Stimulated activated CD4-positive, alpha-beta T cell treated with anti-CD3 and anti-CD28 coated beads, Interleukin-4, amount 100 ng/mL, for 4 hours (primary cell): ENCODE measurements at places on chromosomes 5 and 9.

DNA sequence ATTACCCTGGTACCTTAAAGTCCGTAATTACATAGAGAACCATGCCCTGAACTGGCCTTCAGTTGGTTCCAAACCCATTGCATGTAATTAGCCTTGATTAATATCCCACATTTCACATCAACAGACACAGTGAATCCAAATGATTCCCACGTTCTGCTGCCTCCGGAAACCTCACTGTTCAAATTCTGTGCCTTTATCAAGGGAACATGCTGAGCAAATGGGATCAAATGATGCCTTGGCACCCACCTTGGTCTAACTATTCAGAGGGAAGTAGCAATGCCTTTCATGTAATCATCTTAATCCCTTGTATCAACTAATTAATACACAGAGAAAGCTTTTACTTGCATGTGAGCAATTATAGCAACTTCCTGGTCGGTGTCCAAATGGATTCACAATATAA is 100.6 kb downstream of the EFNA5 start:
- DNase-seq = no peak

DNA sequence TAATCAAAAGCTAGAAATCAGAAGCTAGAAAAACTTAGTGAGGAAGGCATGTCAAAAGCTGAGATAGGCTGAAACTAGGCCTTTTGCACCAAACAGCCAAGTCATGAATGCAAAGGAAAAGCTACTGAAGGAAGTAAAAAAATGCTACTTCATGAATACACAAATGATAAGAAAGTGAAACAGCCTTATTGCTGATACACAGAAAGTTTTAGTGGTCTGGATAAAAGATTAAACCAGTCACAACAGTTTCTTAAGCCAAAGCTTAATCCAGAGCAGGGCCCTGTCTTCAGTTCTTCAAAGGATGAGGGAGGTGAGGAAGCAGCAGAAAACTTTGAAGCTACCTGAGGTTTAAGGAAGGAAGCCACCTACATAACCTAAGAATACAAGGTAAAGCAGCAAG is 102.5 kb upstream of the SH3GL2 start:
- DNase-seq = no peak

DNA sequence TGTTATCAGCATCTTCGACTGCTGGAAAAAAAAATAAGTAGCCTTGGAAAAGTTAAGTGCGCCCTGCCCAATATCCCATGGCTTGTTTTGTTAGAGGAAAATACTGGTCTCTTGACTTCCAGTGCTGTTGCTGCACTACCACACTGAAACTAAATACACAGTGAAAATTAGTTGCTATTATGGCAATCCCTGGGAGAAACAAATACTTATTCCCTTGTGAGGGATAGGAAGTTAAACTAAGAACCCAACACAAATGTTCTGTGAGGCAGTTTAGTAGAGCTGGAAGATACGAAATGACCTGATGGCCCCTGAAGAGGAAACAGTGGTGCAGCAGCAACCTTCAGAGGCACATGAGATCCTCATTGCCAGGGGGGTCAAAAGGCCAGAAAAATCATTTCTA is 164.0 kb downstream of the ARL15 start:
- DNase-seq = no peak

GRCh38 chr5:72248410-72248981 is 71.5 kb downstream of the MRPS27 start:
- DNase-seq = no peak

GRCh38 chr5:139636207-139636792 is 11.8 kb upstream of the CXXC5 start:
- peak; percentile 41 for DNase-seq

DNA sequence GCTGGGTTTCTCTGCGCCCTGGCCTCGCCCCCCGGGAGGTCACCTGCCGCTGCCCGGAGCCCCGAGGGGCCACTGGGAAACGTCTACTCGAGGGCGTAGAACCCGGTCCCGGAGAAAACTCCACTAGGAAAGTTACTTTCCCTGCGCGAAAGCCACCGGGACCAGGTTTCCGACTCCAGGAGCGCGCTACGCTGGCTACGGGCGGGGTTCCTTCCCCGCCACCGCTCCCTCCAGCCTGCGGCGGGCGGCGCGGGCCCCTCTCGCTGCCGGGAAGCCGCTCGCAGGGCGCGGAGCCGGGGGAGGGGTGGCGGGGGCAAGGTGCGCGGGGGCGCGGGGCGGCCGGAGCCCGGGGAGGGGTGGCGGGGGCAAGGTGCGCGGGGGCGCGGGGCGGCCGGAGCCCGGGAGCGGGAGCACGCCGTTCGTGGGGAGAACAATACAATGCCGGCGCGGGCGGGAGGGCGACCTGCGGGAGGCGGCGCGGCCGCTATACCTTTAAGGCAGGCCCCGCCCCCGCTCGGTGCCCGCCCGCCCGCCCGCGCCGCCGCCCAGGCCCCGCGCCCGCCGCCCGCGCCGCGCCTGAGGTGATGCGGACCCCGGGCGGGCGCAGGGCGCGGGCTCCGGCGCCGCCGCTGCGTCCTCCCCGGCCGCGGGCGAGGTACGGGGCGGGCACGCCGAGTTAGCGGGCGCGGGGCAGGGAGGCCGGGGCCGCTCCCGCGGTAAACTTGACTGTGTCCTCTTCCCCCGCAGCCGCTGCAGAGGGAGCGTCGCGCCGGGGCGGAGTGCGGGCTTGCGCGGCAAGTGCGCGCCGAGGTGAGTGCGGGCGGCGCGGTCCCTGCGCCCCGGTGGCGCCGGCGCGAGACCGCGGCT is 278.1 kb downstream of the AOPEP start:
- peak; percentile 32 for DNase-seq

GRCh38 chr9:2157277-2158110 is 142.3 kb downstream of the SMARCA2 start:
- peak; percentile 33 for DNase-seq
